ENCODE measurements at places on chromosomes 16 and 17. TPM values are rescaled to one million over a fixed set of nuclear protein-coding genes. Genes with fewer than 3 reads are reported as not detected.

GRCh38 chr17:17624741-17625140 is 33.2 kb upstream of the PEMT start:
- no peak overlapping the region for H3K4me3 ChIP-seq
- H3K36me3 ChIP-seq: no peaks in the 10 kb centered on the region
- H3K4me1 ChIP-seq: peaks cover 11% of the 10 kb centered on the region
- no peak for DNase-seq
- peaks cover 7% of the 10 kb centered on the region for H3K27me3 ChIP-seq
- no peak overlapping the region for H3K27ac ChIP-seq

GRCh38 chr17:34665819-34666763 is 86.7 kb downstream of the TMEM132E start:
- no peak for DNase-seq
- H3K4me1 ChIP-seq: peaks cover 2% of the 10 kb centered on the region
- H3K27ac ChIP-seq: no peak overlapping the region
- no peaks in the 10 kb centered on the region for H3K36me3 ChIP-seq

DNA sequence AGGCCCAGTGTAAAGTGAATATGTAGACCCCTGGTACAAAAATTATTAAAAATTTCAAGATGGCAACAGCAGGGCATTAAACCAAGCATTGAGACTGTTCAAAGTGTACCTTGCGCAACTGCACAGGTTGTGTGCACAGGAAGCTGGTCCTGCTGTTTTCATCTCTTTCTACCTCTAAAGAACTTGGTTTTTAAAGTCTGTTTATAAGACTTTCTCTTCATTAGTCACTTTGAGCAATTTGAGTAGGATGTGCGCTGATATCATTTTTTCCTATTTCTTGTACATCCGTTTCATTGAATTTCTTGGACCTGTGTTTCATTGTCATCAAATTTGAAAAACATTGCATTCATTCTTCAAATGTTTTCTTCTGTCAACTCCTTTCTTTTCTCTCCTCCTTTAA is 16.8 kb upstream of the PMP22 start:
- H3K27ac ChIP-seq: peak overlapping the region; percentile 35
- H3K36me3 ChIP-seq: no peaks in the 10 kb centered on the region
- no peak overlapping the region for H3K4me3 ChIP-seq
- DNase-seq: no peak
- H3K4me1 ChIP-seq: peaks cover 5% of the 10 kb centered on the region

DNA sequence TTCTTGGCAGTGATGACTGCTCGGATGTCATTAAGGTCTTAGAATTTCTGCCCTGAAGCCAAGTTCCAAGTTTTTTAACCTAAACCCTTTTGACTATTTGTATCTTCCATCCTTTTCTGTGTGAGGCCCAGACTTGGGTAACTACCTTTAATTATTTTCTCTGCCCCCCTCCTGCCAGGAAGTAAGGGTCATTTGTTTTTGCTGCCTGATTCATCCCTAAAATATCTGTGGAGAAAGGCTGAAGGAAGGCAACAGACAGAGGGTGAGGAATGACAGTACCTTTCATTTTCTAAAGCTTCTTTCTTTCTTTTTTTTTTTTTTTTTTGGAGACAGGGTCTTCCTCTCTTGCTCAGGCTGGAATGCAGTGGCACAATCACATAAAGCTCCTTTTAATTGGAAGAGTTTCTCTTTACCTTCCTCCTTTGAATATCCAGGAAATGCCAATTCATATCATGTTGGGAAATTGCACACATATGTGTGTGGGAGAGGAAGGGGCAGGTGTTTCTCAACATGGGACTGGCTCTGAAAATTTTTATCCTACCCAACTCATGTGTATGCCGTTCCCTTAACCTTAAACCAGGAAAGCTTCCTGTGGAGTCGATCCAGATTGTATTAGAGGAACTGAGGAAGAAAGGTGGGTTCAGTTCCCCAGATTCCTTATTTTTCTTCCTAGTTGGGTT is 957 bp downstream of the VPS25 start:
- peaks cover 33% of the 10 kb centered on the region for H3K36me3 ChIP-seq
- H3K4me3 ChIP-seq: peak overlapping the region; percentile 93
- no peak for DNase-seq
- peak overlapping the region; percentile 94 for H3K27ac ChIP-seq

DNA sequence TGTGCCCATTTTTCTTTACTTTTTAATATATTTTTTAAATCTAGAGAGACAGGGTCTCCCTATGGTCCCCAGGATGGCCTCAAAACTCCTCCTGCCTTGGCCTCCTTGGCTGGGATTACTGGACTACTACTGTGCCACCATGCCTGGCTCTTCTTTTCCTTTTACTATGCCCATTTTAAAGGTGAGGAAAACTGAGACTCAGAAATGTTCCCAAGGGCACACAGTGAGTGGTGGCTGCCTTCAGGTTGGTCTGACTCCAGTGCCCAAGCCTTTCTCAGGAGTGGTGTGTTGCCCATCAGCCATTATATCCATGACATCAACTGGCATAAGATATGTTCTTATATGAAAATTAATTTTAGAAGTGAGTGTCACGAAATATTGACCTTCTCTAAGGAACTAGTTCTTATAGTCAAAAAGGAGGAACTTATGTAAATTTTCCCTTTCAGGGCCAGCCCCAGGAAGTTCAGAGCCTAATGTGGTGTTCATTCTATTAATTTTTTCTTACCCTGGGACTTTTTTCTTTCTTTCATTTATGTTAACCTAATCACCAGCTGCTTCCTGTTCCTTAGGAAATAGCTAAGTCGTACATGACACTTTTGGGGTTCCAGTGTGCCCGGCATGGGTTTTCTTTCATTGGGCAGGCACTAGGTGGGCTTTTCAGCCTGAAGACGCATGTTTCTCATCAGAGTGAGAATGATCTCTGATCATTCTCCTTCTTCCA is 17.9 kb upstream of the SPN start:
- H3K27me3 ChIP-seq: no peaks in the 10 kb centered on the region
- DNase-seq: no peak
- peaks cover 37% of the 10 kb centered on the region for H3K4me1 ChIP-seq
- no peaks in the 10 kb centered on the region for H3K36me3 ChIP-seq

PABPN1L gene
- total RNA-seq: not detected

PDIA2 gene
- not detected for total RNA-seq

DNA sequence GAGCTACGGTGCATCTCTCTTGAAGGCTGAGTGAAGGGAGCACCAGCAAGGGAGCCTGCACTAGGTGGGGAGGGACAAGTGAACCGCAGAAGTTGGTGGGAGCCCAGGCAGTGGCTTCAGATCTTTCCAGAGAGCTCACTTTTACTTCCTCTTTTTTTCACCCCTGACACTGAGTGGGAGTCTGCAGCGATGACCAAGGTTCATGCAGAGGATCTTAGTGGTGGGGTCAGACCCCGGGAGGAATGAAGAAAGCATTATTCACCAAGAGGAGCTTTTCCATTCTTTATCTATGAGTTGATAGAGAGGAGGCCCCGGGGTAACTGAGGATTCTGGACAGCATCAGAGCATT is 3.0 kb upstream of the CCL2 start:
- H3K27me3 ChIP-seq: peaks cover 29% of the 10 kb centered on the region
- DNase-seq: no peak
- no peak overlapping the region for H3K4me3 ChIP-seq
- peaks cover 5% of the 10 kb centered on the region for H3K4me1 ChIP-seq
- H3K36me3 ChIP-seq: no peaks in the 10 kb centered on the region
- H3K27ac ChIP-seq: no peak overlapping the region

Data from activated CD4-positive, alpha-beta T cell treated with anti-CD3 and anti-CD28 coated beads, Interleukin-2, amount 10 ng/mL, durations not matched to agents 24 days and 14 days (primary cell).